ENCODE measurements at places on chromosomes 2 and 18.
A peak's percentile ranks its signal among the peaks of the same experiment; 100 is the strongest.

DNA sequence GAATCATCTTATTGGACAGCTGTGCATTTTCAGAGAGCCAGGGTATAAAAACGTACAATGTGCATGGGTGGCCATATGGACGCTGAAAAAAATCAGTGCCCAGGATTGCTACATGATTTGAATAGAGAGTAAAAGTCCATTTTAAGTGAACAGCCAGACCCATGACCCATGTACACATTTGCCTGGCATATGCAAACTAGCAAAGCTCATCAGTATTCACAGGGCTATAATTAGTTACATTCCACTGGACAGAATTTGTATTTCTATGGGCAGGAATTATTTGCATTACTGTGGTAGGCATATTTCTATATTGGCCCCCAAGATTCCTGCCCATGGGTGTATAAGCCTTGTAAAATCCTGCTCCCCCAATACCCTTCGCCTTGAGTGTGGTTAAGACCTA is 78.8 kb downstream of the PTH2R start:
- no peak for DNase-seq

- DNase-seq: peak; percentile 42
Measured at GRCh38 chr18:21851327-21851961, 110.9 kb downstream of the MIB1 start.

GRCh38 chr2:52659546-52659945 is 1108.1 kb upstream of the CHAC2 start:
- DNase-seq: no peak

- DNase-seq: no peak
Measured at GRCh38 chr18:10420561-10421352, 33.7 kb upstream of the APCDD1 start.

DNA sequence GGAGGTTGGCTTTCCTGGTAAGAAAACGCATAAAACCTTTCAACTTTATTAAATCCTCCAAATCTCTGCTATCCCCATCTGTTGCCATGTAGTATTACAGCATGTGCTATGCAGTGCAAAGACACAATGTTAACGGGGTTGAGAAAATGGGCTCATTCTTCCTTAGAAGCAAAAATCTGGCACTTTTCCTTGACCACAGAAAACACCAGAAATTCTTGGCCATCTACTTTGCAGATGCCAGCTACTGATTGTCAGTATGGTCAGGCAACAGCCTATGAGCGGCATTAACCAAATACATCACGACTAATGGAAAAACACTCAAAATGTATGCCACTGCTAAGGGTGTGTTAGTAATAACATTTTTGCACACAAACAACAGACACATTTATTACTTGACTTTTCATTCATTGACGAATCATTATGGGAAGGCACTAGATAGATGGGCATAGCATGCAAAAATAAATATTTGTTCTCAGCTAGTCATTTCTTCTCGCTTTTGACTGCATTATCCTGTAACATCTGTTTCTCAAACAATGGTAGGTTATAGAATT is 65.2 kb upstream of the CRIM1 start:
- no peak for DNase-seq

DNA sequence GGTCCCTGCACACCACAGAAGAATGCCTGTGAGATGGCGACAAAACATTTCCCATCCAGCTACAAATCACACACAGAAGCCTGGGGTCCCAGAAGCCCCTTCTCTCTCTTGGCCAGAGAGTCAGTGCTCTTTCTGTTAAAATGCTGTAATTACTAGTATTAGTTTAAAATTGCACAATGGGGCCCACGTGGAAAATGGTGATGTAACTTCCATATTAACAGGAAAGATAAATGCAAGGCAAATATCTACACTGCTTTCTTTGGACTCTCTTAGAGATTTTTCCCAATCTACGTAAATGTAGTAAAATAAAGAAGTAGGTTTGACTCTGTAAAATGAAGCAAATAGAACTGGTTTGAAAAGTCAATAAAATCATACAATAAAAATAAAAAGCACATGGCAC is 113.9 kb upstream of the TFCP2L1 start:
- no peak for DNase-seq

- peak; percentile 29 for DNase-seq
Measured at GRCh38 chr18:63539904-63540510, 2.2 kb upstream of the SERPINB12 start.
